A549 treated with CpdA at 1 μM for 4 hours (cell line): ENCODE measurements at places on chromosomes 5 and 9. TPM values are rescaled to one million over a fixed set of nuclear protein-coding genes. Genes with fewer than 3 reads are reported as not detected.

PCSK1 gene
- total RNA-seq: 0.22 to 0.73 TPM (median 0.30 TPM) in 5 replicates

TOMM5 gene
- 308 to 352 TPM (median 333 TPM) in 5 replicates for total RNA-seq

CCL27 gene
- total RNA-seq: 0.23 to 0.66 TPM (median 0.32 TPM) in 3 of 5 replicates, not detected in the others

SLC46A2 gene
- total RNA-seq: not detected in 5 replicates

ZNF189 gene
- total RNA-seq: 6.2 to 8.7 TPM (median 6.4 TPM) in 5 replicates

EGFLAM gene
- 0.08 to 0.11 TPM in 2 of 5 replicates, not detected in the others for total RNA-seq

TESK1 gene
- total RNA-seq: 20.0 to 25.9 TPM (median 24.6 TPM) in 5 replicates

FBP2 gene
- not detected in 5 replicates for total RNA-seq

KYAT1 gene
- total RNA-seq: 7.7 to 8.8 TPM (median 8.1 TPM) in 5 replicates

ARID3C gene
- total RNA-seq: 0.15 to 0.33 TPM (median 0.23 TPM) in 4 of 5 replicates, not detected in the other

RNF130 gene
- 34.5 to 42.8 TPM (median 40.4 TPM) in 5 replicates for total RNA-seq

ANKRD31 gene
- total RNA-seq: 0.03 to 0.12 TPM (median 0.07 TPM) in 5 replicates

CNTFR gene
- 0.08 to 0.19 TPM (median 0.10 TPM) in 5 replicates for total RNA-seq

TAF11L5 gene
- total RNA-seq: not detected in 5 replicates

PCDHGA5 gene
- 0.11 to 0.17 TPM (median 0.15 TPM) in 5 replicates for total RNA-seq

DROSHA gene
- 40.8 to 44.2 TPM (median 42.7 TPM) in 5 replicates for total RNA-seq

TNC gene
- total RNA-seq: 0.83 to 1.3 TPM (median 1.1 TPM) in 5 replicates

DND1 gene
- total RNA-seq: 0.47 to 1.0 TPM (median 0.82 TPM) in 5 replicates

ARL14EPL gene
- total RNA-seq: 0.07 to 0.69 TPM (median 0.39 TPM) in 5 replicates

TOPORS gene
- total RNA-seq: 11.9 to 18.9 TPM (median 14.3 TPM) in 5 replicates

TRIM14 gene
- total RNA-seq: 9.8 to 12.9 TPM (median 11.6 TPM) in 5 replicates

NTNG2 gene
- total RNA-seq: 1.8 to 5.9 TPM (median 2.8 TPM) in 5 replicates

CKMT2 gene
- total RNA-seq: not detected in 5 replicates

ZBED3 gene
- 2.5 to 3.4 TPM (median 3.4 TPM) in 5 replicates for total RNA-seq

ANKRD34B gene
- 0.07 to 0.13 TPM (median 0.12 TPM) in 3 of 5 replicates, not detected in the others for total RNA-seq

OLFM1 gene
- total RNA-seq: 9.8 to 11.7 TPM (median 10.8 TPM) in 5 replicates

GRIA1 gene
- not detected in 5 replicates for total RNA-seq

ABLIM3 gene
- 6.2 to 8.1 TPM (median 7.0 TPM) in 5 replicates for total RNA-seq

IFNA2 gene
- not detected in 5 replicates for total RNA-seq

ADGRD2 gene
- 0.03 TPM in 1 of 5 replicates, not detected in the others for total RNA-seq

ADAMTS19 gene
- total RNA-seq: not detected in 5 replicates

ECM2 gene
- 0.10 to 0.22 TPM (median 0.12 TPM) in 5 replicates for total RNA-seq

ERP44 gene
- 15.4 to 17.2 TPM (median 15.6 TPM) in 5 replicates for total RNA-seq
